ENCODE measurements at places on chromosomes 7 and 10.

DNA sequence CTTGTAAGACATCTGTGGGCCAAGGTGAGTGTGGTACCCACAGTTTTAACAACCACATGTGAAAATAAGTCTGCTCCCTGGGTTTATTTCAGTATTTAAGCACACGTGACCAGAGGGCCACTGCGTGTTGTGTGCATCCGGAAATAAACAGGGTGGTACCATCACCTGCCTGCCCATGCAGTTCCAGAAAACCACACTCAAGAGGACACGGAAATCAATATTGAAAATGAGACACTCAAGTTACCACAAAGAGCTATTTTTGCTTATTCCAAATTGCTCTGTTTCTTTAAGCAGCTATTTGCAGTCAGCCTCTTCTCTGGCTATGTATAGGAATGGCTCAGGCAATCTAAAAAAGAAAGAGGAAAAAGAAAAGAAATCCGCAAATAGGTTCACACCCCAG lies 71.8 kb upstream of the LOXL4 start:
- DNase-seq: no peak

DNA sequence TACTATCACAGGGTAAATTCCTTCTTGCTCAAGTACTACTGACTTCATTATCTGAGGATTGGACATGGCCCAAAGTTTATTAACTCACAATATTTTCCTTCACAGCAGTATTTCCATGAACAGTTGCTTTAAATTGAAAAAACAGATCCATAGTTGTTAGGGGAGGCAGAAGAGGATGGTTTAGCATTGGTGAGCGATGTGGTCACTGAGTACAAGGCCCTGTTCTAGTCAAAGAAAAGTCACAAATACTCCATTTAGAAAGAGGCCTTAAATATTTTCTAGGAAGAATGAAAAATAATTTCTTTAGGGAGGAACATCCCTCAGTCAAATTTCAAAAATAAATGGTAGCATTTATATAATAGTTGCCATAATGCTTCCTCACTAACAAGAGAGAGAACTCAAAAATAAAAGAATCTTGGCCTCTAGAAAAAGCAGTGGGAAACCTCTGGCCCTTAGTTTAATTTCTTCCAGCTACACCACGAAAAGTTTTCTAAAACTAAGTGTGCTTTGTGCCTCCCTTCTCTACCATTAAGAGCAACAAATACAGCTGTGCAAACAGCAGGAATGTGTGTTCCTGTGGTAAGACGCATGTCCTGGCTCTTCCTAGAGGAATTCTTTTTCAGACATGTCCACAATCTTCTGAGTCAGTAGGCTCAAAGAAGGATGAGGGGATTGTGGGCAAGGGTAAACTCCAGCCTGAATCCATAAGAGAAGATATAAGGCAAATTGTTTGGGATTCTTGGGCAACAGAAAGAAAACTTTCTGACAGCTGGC lies 105.7 kb downstream of the HOXA1 start:
- DNase-seq: no peak

DNA sequence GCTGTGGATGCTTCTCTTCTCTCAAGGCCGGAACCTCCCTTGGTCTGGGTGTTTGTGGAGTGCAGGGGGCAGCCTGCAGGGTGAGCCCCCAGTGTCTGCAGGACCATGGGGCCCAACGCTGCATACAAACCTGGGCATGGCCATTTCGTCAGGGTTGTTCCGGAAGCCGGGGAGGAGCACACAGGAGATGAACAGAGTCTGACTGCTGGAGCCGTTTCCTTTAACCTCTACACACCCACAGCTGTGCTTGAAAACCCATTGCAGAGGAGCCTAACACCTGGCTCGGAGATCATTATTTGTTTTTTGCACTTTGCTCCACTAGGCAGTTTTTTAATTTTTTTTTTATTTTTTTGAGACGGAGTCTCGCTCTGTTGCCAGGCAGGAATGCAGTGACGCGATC lies 167.6 kb upstream of the INSYN2A start:
- DNase-seq: no peak

DNA sequence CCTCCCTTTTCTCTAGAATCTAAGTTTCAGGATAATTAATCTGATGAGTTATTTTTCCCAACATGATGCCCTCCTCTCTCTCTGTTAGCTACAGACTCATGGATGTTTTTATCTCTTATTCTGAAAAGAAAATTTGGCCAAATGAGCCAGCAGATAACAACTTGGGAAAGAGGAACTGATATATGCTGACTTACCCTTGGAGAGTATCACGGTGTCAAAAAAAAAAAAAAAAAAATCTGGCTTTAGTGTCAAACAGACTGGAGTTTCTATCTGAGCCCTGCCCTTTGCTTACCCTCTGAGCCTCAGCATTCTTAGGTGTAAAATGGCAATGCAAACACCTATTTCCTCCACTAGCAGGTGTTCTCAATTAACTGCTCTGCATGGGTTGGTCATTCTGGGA lies 190.4 kb downstream of the AHR start:
- DNase-seq: no peak

DNA sequence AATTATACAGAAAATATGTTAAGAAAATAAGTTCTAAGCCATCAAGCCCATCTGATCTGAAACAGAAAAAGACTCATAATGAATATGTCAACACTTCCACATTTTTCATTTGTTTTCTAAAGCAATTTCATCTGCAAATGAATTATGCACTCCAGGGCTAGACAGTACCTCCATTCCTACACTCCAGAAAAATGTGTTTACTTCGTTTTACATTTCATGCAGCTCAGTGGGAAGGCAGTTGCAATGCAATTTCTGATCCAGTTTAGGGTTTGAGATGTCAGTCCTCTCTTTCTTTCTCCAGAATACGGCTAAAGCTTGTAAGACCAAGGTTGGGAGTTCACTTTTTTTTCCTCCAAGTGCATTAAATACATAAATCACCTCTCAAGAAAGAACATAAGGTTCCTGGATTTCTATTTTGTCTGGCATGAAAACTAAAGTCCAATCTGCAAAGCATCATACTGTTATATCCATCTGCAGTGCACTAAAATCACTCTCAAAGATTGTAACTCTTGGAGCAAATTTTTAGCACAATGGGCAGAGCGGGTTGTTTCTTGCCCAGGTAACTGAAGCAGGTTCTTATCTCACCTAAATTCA lies 348.8 kb upstream of the C7orf33 start:
- no peak for DNase-seq

DNA sequence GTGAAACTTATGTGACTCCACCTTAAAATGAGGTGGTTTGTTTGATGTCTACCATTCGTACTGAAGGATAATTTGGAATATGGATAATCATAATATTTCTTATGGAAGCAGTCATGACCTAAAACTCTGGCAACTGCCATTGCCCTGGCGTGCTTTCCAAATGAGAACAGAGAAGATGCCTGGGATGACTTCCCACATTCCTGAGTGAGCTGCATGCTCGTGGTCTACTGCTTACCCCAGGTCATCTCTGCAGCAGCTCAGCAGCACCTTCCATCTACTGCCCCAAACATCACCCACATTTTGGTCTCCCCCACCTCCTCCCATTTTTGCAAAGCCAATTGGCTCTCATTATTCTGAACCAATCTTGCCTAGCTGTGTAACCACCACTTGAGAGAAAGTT lies 40.1 kb downstream of the LYZL1 start:
- DNase-seq: no peak

DNA sequence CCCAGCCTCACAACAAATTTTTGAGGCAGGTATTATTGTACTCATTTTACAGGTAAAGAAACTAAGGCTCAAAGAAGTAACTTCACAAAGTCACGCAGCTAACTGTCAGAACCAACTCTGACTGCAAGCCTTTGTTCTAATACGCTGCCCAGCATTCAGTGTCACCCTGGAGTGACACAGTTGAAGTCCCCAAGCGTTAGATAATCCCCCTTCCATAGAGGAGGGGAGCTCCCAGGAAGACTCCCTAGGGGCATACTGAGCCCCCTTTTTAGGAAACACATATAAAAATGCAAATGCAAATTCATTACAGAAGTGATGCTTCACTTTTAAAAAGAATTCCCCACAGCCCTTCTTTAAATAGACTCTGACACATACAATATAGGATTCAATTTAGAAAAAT lies 101.0 kb upstream of the MACROH2A2 start:
- DNase-seq: no peak

DNA sequence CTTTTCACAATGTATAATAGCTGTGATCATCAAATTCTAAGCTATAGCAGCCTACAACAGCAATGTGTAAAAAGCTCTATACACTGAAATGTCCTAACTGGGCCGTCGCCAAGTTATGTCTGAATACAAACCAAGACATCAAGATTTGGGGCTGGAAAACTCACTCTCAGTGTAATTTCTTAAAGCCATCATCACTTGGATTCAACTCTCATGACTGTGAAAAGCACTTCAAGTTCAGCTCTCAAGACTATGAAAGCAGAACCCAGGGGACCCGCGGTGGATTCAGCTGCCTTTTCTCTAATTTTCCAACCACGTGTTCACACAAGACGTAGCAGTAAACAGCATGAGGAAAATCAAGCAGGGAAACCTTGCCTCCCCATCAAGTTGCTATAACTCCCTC lies 15.8 kb upstream of the ZNRF2 start:
- no peak for DNase-seq

GRCh38 chr7:22223807-22224206 lies 133.1 kb downstream of the RAPGEF5 start:
- no peak for DNase-seq

- DNase-seq: no peak
These were observed 169.1 kb downstream of the IMMP2L start for GRCh38 chr7:111393011-111393754.

DNA sequence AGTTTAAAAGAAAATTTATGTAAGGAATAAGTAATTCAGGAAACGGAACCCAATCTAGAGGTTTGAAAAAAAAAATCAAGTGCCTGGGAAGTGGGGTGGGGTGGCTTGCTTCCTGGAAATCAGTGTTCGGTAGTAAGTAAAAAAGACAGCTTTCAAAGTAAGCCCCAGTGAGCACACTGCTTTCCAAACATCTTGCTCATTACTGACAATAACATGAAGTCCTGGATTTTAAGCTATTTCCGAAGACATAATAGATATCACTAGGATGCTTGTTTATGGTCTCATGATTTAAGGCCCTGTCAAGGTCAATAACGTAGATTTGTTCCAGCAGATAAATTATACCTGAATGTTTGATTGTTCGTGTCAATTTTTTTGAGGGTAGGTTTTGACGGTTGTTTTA lies 1.3 kb downstream of the STAMBPL1 start:
- DNase-seq: no peak

GRCh38 chr7:74351836-74352235 lies 62.6 kb downstream of the CLIP2 start:
- no peak for DNase-seq

GRCh38 chr10:133278577-133279265 lies 2.1 kb upstream of the ADAM8 start:
- no peak for DNase-seq
